ENCODE measurements at places on chromosomes 12 and 14.

GRCh38 chr14:36111822-36112583 is 64.5 kb downstream of the PTCSC3 start:
- no peak for DNase-seq

- no peak for DNase-seq
Measured at GRCh38 chr12:108063192-108063591, 65.9 kb upstream of the WSCD2 start.

DNA sequence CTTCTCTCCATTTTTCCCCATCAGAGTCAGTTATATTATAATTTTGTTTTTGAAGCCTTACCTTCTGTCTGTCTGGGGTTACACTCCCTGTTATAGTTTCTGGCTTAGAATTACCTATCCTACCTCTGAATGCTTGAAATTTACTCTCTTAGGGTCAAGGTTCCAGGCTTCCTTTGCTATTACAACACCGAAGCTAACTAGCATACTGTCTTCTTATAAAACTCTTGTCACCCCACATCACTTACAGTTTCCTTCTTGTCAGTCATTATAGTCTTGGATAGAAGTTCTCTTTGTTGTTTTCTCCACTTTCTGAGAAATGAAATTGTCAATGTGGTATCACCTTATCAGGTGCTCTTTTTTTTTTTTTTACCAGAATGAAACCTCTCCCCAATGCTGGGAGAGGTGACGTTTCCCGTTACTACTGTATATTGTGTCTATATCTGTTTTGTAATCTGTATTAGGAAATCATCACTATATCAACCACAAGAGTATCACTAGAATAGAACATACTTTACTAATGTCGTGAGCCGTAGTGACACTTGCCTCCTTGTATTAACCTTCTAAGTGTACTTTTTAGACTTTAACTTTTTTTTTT is 69.2 kb upstream of the PSMA6 start:
- no peak for DNase-seq

DNA sequence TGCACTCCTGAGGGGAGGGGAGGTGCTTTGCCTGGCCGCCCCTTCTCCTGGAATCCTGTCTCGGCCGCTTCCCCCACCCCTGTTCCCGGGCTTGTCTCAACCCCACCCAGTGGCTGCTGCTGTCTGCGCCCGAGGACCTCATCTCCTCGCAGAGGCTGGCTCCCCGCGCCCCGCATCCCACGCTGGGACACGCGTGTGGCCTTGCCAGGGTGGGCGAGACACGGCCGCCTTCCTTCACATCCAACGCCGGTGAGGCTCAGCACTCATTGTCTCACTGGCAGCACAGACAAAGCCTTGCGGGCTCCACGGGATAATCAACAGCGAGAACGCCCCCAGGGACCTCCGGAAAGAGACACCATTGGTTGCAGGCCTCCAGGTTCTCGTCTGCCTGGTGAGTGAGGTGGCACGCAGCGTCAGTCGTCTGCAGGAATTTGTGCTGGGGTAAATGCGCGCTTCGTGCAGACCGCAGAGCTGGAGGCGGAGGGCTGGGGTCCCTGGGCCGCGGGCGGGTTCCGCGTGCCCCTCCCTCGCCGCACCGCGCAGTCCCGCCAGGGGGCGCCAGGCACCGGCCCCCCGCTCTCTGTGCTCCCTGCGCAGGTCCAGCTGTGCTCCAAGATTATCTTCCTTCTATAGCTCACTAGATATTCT is 26.8 kb downstream of the CCDC177 start:
- DNase-seq, result peak; percentile 33

GRCh38 chr14:54691525-54692283 is 124.8 kb downstream of the SAMD4A start:
- peak; percentile 55 for DNase-seq

- DNase-seq, result no peak
Measured at GRCh38 chr14:68239988-68240771, 420.6 kb downstream of the RAD51B start.

- DNase-seq, result no peak
Measured at GRCh38 chr12:124684496-124684895, 117.1 kb upstream of the NCOR2 start.

- no peak for DNase-seq
Measured at GRCh38 chr12:63841571-63841970, 2.9 kb upstream of the SRGAP1 start.

DNA sequence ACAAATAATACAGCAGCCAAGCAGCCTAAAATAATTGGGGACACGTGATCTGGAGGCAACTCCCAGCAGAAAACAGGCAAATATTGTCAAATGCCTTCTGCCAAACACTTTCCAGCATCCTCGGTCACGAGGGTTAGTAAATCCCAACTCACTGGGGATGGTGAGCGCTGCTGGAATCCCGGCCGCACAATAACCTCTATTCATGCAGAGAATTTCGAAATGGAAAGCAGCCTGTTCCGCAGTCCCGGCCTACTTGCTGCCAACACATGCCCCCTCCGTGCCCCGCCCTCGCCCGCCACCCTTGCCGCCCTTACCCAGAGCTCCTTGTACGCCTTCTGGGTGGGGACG is 62.2 kb downstream of the RFX4 start:
- DNase-seq, result no peak

- DNase-seq, result no peak
Measured at GRCh38 chr14:36319899-36320199, 588 bp downstream of the MBIP start.

GRCh38 chr14:54676812-54677708 is 110.1 kb downstream of the SAMD4A start:
- no peak for DNase-seq

DNA sequence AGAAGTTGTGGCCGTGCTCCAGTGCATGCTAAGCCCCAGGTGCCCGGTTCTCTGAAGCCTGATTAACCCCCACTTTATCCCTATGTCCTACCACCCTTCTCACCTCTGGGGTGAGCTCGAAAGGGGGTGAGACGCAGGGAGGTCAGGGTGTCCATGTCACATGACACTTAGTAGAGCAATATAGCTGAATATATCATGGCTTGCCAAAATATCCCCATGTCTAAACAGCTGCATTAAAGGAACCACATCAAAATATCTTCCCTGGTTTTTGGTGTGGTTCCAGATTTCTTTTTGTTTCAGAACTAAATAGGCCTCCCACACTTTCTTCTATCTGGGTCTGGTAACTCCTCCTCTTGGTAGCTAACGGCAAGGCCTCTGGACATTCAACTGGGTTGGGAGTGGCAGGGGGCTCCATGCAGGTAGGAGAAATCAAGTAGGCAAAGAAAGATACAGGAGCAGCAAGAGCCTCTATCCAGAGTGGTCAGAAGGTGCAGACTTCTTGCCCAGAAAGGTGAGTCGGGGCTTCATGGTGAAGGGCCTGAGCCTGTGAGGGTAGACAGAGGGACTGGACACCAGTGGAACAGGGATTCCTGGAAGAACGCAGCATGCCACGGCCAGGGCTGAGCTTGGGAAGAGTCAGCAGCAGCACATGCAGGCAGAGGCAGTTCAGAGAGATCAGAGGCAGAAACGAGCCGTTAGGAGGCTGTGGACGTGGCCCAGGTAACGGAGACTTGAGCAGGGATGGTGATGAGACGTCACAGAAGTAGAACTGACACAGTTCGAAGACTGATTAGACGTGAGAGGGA is 202.8 kb upstream of the DIO3 start:
- no peak for DNase-seq

DNA sequence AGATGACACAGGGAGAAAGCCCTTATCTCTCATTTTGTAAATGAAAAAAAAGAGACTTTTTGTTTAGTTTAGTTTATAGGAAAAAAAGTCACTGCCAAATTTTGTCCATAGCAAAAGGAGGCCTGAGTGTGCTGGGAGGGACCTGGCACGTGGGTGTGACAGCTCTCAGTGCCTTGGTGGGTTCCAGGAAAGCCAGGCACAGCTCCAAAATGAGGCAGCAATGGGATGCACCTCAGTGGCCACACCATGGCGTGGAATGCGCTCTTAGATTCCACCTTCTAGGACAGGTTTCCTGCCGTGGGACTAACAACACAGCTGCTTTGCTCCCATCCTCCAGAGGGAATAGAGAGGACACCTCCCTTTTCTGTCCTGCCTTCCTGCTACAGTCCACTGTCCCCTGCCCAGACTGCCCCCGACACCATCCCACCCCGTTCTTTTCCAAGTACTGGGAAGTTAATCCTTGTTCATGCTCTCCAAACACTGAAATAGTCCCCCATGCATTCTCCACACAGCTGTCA is 207.6 kb downstream of the EMP1 start:
- no peak for DNase-seq

- no peak for DNase-seq
Measured at GRCh38 chr14:64646103-64646502, 58.1 kb upstream of the PLEKHG3 start.

- no peak for DNase-seq
Measured at GRCh38 chr12:76768576-76768975, 4.7 kb downstream of the ZDHHC17 start.

GRCh38 chr14:67221982-67222328 is 19.3 kb upstream of the PALS1 start:
- no peak for DNase-seq

DNA sequence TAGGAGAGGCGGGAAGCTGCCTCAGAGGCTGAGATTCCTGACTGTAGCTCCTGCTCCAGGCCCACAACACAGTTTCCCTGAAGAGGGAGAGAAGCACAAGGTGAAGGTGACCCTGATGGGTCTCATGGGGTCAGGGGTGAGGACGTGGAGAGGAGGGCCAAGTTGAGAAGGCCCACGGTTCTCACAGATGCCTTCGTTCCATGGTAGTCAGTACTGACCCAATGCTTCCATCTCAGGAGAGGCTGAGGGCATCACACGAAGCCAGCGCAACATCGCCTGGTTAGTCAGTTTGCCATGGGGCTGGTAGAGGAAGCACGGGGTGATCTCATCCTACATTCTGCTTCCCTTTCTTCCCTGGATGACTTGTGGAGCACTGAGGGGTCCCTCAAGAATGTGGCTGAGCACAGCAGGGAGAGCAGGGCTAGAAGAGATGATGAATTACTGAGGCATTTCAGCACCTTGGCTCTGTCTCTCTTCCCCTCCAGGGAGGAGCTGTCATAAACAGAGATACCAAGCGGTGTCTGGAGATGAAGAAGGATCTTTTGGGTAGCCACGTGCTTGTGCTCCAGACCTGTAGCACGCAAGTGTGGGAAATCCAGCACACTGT is 51.9 kb downstream of the GALNT8 start:
- DNase-seq, result no peak

DNA sequence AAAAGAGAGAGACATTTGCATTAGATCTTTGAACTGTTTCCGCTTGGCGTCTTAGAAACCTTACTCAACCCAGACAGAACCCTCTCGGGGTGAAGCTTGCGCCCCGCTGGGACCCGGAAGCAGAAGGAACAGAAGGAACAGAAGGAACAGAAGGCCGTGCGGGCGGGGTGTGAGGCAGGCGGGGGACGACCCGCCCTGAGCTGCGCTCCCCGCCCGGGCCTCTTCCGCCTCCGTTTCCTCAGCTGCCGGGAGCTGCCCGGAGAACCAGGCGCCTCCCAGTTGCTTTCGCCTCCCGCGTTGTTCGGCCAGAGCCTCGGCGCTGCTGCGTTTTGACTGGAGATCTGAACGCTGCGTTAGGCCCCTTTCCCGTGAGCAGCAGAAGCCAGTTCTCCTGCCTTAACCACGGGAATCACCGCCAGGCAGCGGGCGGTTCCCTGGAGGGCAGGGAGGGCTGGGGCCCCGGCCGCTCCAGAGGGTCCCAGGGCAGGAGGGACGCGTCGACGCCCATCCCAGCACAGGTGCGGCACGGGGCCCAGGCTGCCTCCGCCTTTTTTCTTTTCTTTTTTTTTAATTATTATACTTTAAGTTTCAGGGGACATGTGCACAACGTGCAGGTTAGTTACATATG is 19.3 kb upstream of the MMP17 start:
- peak; percentile 30 for DNase-seq

DNA sequence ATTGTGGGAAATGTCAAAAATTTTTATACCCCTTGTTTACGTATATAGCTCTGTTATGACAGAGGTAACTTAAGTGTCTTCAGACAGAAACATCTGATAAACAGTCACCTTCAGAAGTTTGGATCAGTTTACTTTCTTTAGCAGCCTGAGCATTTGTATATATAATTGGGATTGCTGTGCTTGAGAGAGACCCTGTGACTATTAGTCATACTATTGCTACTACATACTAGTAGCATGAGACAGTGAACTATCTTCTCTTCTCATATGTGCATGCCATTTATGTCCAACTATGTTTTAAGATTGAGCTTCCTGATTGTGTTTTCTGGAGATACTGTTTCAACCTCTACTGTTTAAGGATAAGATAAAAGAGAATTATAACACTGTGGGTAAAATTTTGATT is 101.5 kb downstream of the PDE6H start:
- no peak for DNase-seq

- no peak for DNase-seq
Measured at GRCh38 chr14:100643426-100643825, 56.2 kb upstream of the BEGAIN start.

DNA sequence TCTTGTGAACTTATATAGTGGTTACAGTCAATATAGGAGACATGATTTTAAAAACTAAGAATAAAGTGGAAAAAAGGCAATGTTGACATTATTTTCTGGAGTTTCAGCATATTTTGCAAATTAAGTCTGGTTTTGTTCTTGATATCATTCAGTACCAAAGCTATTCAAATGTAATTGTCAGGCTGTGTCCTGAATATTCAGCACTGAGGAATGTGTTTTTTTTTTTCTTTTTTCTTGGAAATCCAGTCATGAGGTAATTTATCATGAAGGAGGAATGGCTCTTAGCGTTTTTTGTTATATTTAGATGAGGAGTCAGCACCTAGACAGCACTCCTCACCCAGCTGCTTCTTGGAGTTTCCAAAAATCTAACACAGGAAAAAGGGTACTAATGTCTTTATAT is 225.5 kb downstream of the CCDC91 start:
- DNase-seq, result no peak

- DNase-seq, result no peak
Measured at GRCh38 chr14:23376482-23377197, at the start of gene CMTM5. Gene CMTM5, plus strand, starts transcription at chr14:23377046. Its CDS starts 206 bp downstream, at chr14:23377252.

GRCh38 chr12:10033783-10034545 is 3.5 kb downstream of the CLEC9A start:
- no peak for DNase-seq

- DNase-seq, result no peak
Measured at GRCh38 chr12:124368421-124369032, 73.6 kb downstream of the RFLNA start.

All from stimulated activated naive CD8-positive, alpha-beta T cell treated with anti-CD3 and anti-CD28 coated beads, Interleukin-15, amount 100 ng/mL, for 72 hours (primary cell).